ENCODE measurements at places on chromosomes 2 and 18.

- DNase-seq, result no peak
These were observed 101.9 kb upstream of the SMIM21 start for GRCh38 chr18:75529394-75529793.

DNA sequence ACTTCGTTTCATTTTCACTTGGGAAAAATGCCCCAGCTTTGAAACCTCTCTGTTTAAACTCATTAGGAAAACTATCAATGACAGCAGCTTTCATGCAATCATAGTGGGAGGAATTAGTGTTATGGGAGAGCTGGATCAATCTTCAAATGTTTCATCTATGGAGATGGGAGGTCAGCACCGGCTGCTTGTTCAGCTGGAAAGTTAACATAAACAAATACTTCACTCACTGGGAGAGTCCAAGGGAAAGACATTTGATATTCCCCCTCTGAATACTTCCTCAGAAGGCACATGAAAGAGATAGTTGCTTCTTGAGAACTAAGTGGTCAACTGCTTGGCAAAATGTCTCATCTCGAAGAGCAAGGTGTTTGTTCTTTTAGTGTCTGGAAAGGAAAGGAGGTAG, 7.3 kb downstream of the LYPD1 start:
- peak; percentile 41 for DNase-seq

GRCh38 chr2:121705390-121705789, 31.3 kb downstream of the NIFK start:
- DNase-seq, result no peak

DNA sequence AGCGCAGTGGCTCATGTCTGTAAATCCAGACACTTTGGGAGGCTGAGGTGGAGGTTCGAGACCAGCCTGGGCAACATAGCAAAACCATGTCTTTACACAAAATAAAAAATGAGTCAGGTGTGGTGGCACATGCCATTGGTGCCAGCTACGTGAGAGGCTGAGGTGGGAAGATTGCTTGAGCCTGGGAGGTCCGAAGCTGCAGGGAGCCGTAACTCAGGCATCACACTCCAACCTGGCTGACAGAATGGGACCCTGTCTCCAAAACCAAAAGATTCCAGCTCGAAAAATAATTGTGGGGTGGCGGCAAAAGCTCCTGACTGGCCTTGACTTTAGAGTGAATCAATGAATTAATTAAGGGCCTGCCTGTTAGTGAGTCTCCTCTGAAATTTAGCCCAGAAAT, 1.2 kb upstream of the ALPP start:
- DNase-seq, result no peak

DNA sequence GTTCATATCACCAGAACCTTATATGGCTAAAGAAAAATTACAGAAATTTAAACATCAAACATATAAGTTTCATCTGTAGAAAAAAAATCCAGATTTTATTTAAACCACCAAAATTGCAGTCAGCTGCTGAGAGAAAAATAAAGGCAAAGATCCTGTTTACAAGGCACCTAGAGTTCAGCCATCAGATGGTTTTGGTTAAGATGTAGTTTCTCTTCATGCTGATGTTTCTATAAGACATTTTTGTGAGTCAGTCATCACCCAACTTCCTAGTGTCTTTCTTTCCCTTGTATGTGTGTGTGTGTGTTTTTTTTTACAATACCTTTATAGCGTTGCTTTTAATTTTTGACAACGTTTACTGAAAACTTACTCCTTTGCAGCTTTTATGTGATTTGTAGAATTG, 26.1 kb upstream of the MMADHC start:
- DNase-seq, result no peak

DNA sequence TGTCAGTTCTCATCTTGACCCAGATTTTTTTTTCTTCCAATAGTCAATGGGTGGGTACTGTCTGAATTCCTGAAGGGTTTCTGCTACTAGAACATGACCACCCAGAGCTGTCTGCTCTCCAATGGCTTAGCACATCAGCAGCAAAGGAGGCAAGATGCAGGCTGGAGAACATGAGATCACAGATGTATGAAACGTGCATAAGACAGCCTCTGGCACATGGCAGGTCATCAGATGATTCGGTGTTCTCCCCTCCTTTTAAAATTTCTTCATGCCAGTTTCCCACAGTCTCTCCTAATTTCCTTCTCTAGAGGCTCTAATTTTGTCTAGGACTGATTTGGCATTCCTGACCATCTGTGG, 359.3 kb upstream of the TNP1 start:
- no peak for DNase-seq

- DNase-seq, result peak; percentile 55
These were observed 770 bp downstream of the NBAS start for GRCh38 chr2:15560140-15560987.

DNA sequence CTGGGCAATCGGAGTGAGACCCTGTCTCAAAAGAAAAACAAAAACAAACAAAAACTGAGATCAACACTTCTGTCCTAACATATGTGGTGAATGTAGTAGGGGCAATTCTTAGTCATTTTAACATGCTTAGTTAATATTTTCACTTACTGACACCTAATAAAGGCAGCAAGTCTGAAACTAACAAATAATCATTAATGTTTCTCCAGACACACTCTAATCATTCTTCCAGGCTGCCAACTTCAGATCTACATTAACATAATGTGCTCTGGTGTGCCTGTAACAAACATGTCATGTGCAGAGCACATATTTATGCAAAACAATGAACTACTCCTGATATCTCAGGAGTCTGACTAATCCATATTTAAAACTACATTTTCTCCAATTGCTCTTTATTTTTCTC, 6.0 kb downstream of the KRCC1 start:
- no peak for DNase-seq

DNA sequence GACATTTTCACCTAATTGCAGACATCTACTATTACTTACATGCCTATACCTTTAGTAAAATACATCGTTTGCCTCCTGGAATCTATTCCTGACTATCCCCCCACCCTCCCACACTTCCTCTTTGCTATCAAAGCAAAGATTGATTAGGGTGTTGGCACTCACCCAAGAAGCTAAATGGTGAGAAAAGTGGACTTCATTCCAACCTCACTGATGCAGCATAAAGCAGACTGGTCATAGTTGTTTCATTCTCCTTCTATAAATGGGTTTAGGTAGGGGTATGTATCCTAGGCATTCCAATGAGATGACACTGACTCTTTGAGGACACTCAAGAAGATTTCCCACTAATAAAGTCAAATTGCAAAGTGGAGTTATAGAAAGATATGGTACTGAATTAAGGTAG, 97.4 kb downstream of the LRP1B start:
- no peak for DNase-seq

GRCh38 chr2:70073493-70073892, 13.8 kb upstream of the PCBP1 start:
- DNase-seq, result no peak

DNA sequence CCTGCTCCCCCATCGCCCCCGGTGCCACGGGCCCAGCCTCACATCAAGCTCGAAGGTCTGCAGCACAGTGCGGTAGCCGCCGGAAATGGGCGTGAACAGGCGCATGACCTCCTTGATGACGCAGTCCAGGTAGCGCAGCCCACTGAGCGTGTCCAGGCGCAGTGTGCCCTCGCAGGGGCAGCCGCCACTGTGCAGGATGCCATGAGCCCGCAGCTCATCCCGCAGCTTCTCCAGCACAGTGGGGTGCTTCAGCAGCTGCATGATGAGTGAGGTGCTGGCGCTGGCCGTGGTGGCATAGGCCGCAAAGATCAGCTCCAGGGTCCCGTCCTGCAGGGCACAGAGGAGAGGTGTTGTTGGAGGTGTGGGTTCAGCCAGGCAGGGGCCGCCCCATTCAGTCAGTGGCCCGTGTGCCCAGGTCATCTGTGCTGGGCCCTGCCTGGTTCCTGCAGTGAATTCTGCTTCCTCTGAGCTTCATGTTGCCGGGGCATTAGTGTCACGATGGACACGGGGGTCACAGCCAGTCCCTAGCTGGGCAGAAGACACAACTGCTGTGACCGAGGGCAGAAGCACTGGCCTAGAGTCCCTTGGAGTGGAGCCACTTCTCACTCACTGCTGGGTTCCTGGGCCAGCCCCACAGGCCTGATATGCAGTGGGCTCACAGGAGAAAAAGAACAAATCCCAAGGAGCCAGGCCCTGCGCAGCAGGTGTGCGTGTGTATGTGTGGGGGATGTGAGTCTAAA, 14.5 kb downstream of the CYP26B1 start:
- no peak for DNase-seq

GRCh38 chr2:134336352-134336751, 82.5 kb downstream of the MGAT5 start:
- no peak for DNase-seq

DNA sequence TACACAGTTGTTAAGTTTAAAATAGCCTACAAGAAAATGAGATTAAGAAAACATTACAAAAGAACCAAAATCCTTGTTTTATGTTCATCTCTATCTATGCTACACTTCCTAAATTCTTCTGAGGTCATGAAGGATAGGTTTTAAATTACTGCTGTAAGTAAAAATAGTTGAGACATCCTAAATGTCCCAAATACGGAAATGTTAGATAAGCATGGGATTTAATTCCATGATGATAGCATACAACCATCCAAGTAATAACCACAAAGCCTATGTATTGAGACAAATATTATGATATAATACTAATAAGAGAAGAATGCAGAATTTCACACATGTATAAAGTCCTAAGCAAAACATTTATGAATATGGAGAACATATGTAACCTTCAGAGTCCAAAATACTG, 34.1 kb downstream of the PIEZO2 start:
- DNase-seq, result no peak

GRCh38 chr2:95277246-95277906, 3.1 kb downstream of the PROM2 start:
- peak; percentile 70 for DNase-seq

DNA sequence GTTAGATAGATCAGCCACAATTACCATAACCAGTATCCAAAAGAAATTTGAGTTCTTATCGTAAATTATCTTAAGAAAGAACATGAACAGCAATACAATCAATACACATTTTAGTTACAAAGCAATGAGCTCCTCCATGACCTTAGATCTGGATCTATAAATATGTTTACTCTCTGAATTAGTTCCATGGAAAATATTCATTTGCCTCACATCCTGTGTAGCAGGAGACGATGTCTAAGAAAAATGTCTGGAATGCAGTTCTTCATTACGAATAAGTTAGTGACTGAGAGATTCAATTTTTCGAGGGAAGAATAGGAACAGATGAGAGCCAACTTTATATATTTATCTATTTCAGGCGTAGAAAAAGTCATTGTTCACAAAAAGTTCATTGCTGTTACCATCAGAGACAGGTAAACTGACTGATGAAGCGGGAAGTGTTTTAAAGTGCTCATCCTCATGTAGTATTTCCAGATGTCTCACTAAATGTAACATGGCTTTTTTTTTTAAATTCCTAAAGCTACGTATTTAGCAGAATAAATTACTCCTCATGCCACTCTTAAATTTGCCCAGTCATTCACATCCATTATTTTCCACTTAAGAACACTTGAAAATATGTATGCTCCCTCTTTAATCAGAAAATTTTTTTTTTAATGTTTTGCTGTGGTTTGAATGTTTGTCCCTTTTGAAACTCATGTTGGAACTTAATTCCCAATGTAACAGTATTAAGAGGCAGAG, 106.5 kb upstream of the SCN1A start:
- DNase-seq, result peak; percentile 65

DNA sequence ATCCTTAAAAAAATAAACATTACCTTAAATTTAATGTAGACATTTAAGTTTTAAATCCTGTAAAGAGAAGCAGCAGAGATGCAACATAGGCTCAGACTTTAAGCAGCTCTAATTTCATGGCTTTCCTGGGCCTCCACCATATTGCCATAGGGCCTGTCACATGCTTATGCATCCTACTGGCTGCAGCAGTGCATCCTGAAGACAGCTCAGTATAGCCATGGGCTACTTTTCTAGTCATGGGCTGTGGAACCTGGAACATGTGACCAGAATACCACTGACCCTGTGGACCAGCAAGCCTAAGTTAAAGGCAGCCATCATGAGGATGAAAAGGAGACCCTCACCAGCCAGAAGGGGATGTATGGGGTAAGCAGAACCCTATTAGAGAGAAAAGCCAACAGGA, 10.7 kb downstream of the RMP24 start:
- DNase-seq, result no peak

GRCh38 chr18:23838233-23838632, 149.0 kb downstream of the LAMA3 start:
- DNase-seq, result peak; percentile 24

DNA sequence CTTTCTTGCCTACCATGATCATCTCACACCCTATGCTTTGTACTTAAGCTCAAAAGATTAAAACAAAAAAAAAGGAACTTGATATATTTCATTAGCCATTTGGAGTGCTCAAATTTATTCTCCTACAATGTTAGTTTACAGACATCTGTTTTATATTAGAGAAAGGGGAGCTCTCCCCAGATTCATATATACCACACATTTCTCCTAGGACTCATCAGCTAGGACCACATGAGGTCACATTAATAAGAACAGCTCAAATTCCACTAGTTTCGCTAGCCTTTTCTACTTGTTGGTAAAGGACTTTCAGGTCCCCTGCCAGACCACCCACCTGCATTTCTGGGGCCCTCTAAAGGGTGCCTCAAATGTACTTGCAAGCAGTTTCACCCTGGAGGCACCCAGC, 151.2 kb upstream of the MMADHC start:
- no peak for DNase-seq

DNA sequence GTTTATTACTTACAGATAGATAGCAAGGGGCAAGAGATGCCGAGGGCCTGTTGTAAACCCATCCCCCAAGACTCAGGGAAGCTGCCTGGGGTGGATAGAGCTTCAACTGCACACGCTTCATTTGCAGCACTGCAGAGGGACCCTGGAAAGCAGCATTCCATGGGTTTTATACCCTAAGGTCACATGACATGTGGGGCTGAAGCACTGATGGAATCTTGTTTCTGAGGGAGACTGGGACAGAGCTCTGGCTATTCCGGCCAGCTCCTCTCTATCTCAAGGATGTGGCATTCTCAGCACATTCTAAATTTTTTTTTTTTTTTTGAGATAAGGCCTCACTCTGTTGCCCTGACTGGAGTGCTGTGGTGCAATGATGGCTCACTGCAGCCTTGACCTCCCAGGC, 300.1 kb downstream of the MYCN start:
- DNase-seq, result no peak

DNA sequence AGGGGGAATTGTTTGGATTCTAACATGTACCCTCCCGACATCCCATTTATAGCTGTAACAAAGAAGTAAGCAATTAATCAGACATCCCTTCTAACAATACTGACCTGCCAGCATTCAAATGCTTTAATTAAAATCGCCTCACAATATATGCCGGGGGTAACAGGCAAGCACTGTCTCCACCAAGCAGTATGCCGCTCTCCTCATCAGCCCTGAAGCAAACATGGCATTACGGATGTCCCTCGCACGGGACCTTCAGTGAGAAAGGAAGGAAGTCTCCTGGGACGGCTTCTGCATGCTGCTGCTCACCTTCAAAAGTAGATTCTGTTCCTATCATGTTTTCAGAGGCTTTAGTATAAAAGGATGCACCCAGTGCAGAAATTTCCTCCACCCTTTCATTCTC, 292.7 kb upstream of the POU3F3 start:
- DNase-seq, result no peak

Measured in M059J (cell line).